ENCODE measurements at places on chromosomes 11 and 22. TPM values are rescaled to one million over a fixed set of nuclear protein-coding genes. Genes with fewer than 3 reads are reported as not detected.

- peak; percentile 82 for DNase-seq
- no peaks in the 10 kb centered on the region for H3K36me3 ChIP-seq
- H3K4me1 ChIP-seq = peaks cover 18% of the 10 kb centered on the region
- H3K27ac ChIP-seq = no peak overlapping the region
Measured at GRCh38 chr22:29394931-29395581, 6.7 kb upstream of the AP1B1 start.

DNA sequence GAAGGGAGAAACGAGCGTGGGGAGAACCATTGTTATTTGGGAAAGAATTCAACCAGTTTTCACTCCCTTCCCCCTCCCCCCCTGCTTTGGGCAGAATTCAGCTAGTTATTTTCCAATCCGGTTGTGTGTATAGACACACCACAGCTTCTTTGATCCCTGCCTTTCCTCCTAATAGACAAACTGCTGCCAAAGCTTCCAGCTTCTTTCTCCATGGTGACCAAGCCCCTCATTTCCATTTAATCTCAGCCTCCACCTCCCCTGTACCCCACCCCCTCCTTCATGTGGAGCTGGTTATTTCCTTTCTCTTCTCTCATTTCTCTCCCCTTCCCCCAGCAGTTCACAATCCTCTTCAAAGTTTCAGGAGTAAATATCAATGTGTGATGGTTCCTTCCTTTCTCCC is 24.8 kb upstream of the PKNOX2 start:
- H3K27ac ChIP-seq = no peak overlapping the region
- H3K36me3 ChIP-seq = no peaks in the 10 kb centered on the region
- peaks cover 17% of the 10 kb centered on the region for H3K27me3 ChIP-seq
- H3K4me3 ChIP-seq = no peak overlapping the region
- no peaks in the 10 kb centered on the region for H3K4me1 ChIP-seq

The AP2A2 gene
- 78.4 TPM for total RNA-seq

The HORMAD2 gene
- total RNA-seq = not detected

DNA sequence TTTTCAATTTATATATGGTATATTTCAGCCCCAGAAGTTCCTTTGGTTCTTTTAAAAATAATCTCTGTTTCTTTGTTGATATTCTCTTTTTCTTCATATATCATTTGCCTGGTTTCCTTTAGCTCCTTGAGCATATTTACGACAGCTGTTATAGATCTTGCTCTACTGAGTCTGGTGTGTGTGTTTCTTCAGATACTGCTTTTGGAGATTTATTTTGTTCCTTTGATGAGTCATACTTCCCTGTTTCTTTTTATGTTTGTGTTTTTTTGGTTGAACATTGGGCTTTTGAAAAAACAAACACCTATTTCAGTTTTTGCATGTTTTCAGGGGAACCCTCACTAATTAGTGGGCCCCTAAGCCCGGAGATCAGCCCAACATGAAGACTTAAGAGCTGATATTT is 23.3 kb downstream of the GLB1L2 start:
- H3K36me3 ChIP-seq = peaks cover 3% of the 10 kb centered on the region
- no peak for DNase-seq
- peak overlapping the region; percentile 71 for H3K27ac ChIP-seq
- no peaks in the 10 kb centered on the region for H3K27me3 ChIP-seq
- H3K4me1 ChIP-seq = peaks cover 8% of the 10 kb centered on the region

DNA sequence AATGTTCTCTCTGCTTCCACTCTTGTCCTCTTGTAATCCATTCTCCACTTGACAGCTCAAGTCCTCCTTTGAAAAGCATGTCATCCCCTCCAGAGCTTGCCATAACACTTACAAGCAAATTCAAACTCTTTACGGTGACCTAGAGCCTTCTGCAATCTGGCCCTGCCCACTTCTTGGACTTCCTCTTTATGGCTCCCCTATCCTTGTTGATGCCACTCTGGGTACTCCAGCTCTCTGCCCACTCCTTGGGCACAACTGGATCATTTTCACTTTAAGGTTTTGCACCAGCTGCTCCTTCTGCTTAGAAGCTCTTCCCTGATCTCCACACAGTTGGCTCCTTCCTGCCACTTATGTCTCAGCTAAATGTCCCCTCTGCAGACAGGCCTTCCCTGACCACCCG is 217.9 kb downstream of the DSCAML1 start:
- no peaks in the 10 kb centered on the region for H3K36me3 ChIP-seq
- H3K4me3 ChIP-seq = no peak overlapping the region
- H3K27ac ChIP-seq = no peak overlapping the region

GRCh38 chr11:43747130-43747802 is 66.7 kb downstream of the HSD17B12 start:
- H3K4me1 ChIP-seq = no peaks in the 10 kb centered on the region
- H3K4me3 ChIP-seq = no peak overlapping the region
- H3K27me3 ChIP-seq = no peaks in the 10 kb centered on the region
- no peak overlapping the region for H3K27ac ChIP-seq

GRCh38 chr11:125275905-125276618 is 111.5 kb downstream of the PKNOX2 start:
- no peaks in the 10 kb centered on the region for H3K27me3 ChIP-seq
- H3K36me3 ChIP-seq = no peaks in the 10 kb centered on the region
- no peaks in the 10 kb centered on the region for H3K4me1 ChIP-seq
- H3K27ac ChIP-seq = no peak overlapping the region

The TSGA10IP gene
- total RNA-seq = not detected
